ENCODE measurements at places on chromosomes 1 and 21.

- no peak for DNase-seq
These were observed 36.5 kb downstream of the MCOLN2 start for GRCh38 chr1:84960371-84960770.

GRCh38 chr1:67019600-67020136, 34.3 kb downstream of the SLC35D1 start:
- DNase-seq: peak; percentile 52

DNA sequence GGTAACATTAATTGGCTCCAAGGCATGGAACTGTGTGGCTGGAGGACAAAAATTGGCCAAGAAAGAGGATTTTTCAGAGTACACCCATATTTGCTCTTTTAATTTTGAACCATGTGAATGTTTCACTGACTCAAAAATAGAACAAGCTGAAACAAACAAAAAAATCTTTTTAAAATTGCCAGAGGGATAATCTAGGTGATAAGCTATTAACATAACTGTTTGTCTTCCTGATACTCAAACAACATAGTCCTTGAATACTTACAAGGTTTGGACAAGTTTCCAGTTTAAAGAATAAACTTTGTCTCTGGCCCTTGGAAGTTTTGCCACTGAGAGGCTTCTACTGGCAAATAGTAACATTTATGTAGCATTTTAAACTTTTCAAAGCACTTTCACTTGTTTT, 30.0 kb upstream of the PIGC start:
- no peak for DNase-seq

GRCh38 chr1:239276051-239276450, 110.3 kb upstream of the CHRM3 start:
- no peak for DNase-seq

GRCh38 chr1:154391086-154391770, 13.9 kb upstream of the IL6R start:
- no peak for DNase-seq
